Gastroesophageal sphincter (tissue), 4 donors: ENCODE measurements at places on chromosomes 2 and 18. TPM values are rescaled to one million over a fixed set of nuclear protein-coding genes. Genes with fewer than 3 reads are reported as not detected.

- no peaks in the 10 kb centered on the region for H3K36me3 ChIP-seq
- H3K4me1 ChIP-seq, result no peaks in the 10 kb centered on the region
- H3K27me3 ChIP-seq, result no peaks in the 10 kb centered on the region
- ATAC-seq, result no peak
- H3K27ac ChIP-seq, result no peak overlapping the region
These were observed 398.6 kb downstream of the DCDC2C start for GRCh38 chr2:4101936-4102335.

DNA sequence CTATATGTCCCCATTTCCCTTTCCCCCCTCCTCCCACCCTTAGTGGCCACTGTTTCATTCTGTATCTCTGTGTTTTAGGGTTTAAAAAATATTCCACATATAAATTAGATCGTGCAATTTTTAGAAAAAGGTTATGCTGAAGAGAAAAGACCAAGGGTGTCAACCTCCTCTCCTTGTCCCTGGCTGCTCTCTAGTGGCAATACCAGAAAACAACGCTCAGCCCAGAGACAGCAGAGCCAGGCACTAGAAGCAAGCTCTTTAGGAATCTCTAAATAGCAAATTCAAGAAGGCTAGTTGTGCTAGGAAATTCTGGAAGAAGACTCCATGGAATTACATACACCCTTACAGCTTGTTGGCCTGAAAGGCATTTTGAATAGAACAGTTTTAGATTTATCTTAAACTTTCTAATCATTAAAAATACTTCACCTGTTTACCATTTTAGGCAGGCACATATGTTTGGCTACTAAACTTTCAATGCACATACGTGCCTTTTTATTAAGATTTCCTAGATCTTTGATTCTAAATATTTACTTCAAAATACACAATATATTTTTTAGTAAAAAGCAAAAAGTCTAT is 35.1 kb upstream of the RASGRP3 start:
- H3K4me1 ChIP-seq, result peaks cover 38% of the 10 kb centered on the region
- H3K27ac ChIP-seq, result no peak overlapping the region
- no peak overlapping the region for H3K4me3 ChIP-seq

DNA sequence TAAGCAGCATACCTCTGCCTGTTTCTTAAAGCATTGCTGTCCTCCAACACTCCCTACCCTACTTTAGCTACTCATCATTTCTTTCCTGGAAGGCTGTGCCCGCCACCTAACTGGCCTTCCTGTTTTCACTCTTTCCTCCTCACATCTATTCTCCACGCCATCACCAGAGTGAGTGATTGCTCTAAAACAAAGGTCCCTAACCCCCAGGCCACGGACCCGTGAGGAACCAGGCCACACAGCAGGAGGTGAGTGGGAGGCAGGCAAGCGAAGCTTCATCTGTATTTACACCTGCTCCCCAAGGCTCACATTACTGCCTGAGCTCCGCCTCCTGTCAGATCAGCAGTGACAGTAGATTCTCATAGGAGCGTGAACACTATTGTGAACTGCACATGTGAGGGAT is 13.3 kb upstream of the ZEB2 start:
- H3K27me3 ChIP-seq, result peaks cover 33% of the 10 kb centered on the region
- H3K4me1 ChIP-seq, result no peaks in the 10 kb centered on the region
- ATAC-seq, result no peak
- H3K4me3 ChIP-seq, result no peak overlapping the region
- no peak overlapping the region for H3K27ac ChIP-seq

GRCh38 chr2:175855794-175856453 is 146.1 kb downstream of the LNPK start:
- no peaks in the 10 kb centered on the region for H3K36me3 ChIP-seq
- H3K4me3 ChIP-seq, result peak overlapping the region; percentile 14
- peak overlapping the region; percentile 71 for H3K27ac ChIP-seq
- H3K4me1 ChIP-seq, result peaks cover 25% of the 10 kb centered on the region
- H3K27me3 ChIP-seq, result no peaks in the 10 kb centered on the region

DNA sequence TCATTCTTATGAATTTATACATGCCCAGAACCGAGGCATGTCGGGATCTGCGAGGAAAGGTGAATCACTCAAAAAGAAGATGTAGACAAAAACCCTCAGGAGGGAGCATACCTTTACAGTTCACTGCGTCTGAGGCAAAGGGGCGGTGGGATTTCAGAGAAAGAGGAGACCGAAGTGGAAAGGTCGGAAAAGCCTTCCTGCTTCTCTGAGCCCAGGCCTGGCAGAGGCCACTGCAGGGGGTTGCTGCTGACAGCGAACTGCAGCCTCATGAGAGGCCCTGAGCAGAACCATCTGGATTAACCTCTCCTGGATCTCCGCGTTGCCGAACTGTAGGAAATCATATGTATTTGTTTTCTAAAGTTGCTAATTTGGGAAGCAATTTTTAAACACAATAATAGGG is 713.1 kb upstream of the SOX11 start:
- ATAC-seq, result no peak
- H3K27me3 ChIP-seq, result no peaks in the 10 kb centered on the region
- H3K4me1 ChIP-seq, result no peaks in the 10 kb centered on the region
- no peaks in the 10 kb centered on the region for H3K36me3 ChIP-seq
- no peak overlapping the region for H3K27ac ChIP-seq
- H3K4me3 ChIP-seq, result no peak overlapping the region

- no peak overlapping the region for H3K27ac ChIP-seq
- no peaks in the 10 kb centered on the region for H3K36me3 ChIP-seq
- H3K27me3 ChIP-seq, result peaks cover 10% of the 10 kb centered on the region
- no peaks in the 10 kb centered on the region for H3K4me1 ChIP-seq
- H3K4me3 ChIP-seq, result no peak overlapping the region
These were observed 216.6 kb downstream of the RTP5 start for GRCh38 chr2:242085941-242086621.

GRCh38 chr2:115807276-115807675 is 1364.8 kb downstream of the DPP10 start:
- H3K27ac ChIP-seq, result no peak overlapping the region
- no peaks in the 10 kb centered on the region for H3K27me3 ChIP-seq
- no peak overlapping the region for H3K4me3 ChIP-seq
- no peaks in the 10 kb centered on the region for H3K36me3 ChIP-seq
- no peaks in the 10 kb centered on the region for H3K4me1 ChIP-seq

GRCh38 chr18:79896738-79897137 is 54.7 kb downstream of the SLC66A2 start:
- ATAC-seq, result no peak
- peaks cover 26% of the 10 kb centered on the region for H3K27me3 ChIP-seq
- H3K4me1 ChIP-seq, result no peaks in the 10 kb centered on the region
- H3K4me3 ChIP-seq, result no peak overlapping the region

- H3K27me3 ChIP-seq, result no peaks in the 10 kb centered on the region
- peaks cover 8% of the 10 kb centered on the region for H3K4me1 ChIP-seq
- ATAC-seq, result no peak
- no peaks in the 10 kb centered on the region for H3K36me3 ChIP-seq
- no peak overlapping the region for H3K27ac ChIP-seq
These were observed 91.7 kb upstream of the STON1 start for GRCh38 chr2:48438266-48438665.

Gene CCDC102B
- 4.7 TPM for total RNA-seq

- no peaks in the 10 kb centered on the region for H3K36me3 ChIP-seq
- H3K4me3 ChIP-seq, result no peak overlapping the region
- H3K27ac ChIP-seq, result no peak overlapping the region
- no peak for ATAC-seq
- H3K27me3 ChIP-seq, result no peaks in the 10 kb centered on the region
These were observed 267.5 kb downstream of the CALCRL start for GRCh38 chr2:187180529-187180928.

GRCh38 chr2:45789961-45790723 is 138.7 kb downstream of the PRKCE start:
- no peak for ATAC-seq
- H3K4me3 ChIP-seq, result no peak overlapping the region
- no peak overlapping the region for H3K27ac ChIP-seq
- no peaks in the 10 kb centered on the region for H3K4me1 ChIP-seq
- H3K27me3 ChIP-seq, result no peaks in the 10 kb centered on the region
- H3K36me3 ChIP-seq, result no peaks in the 10 kb centered on the region

Gene GPATCH11
- total RNA-seq, result 10.6 TPM

Gene CD8B
- total RNA-seq, result 1.6 TPM

GRCh38 chr2:60535685-60536312 is 17.7 kb downstream of the BCL11A start:
- H3K27ac ChIP-seq, result no peak overlapping the region
- no peaks in the 10 kb centered on the region for H3K4me1 ChIP-seq
- no peaks in the 10 kb centered on the region for H3K36me3 ChIP-seq
- no peak for ATAC-seq
- no peak overlapping the region for H3K4me3 ChIP-seq

GRCh38 chr2:24493713-24494112 is 2.7 kb downstream of the NCOA1 start:
- no peak overlapping the region for H3K27ac ChIP-seq
- H3K36me3 ChIP-seq, result no peaks in the 10 kb centered on the region
- no peaks in the 10 kb centered on the region for H3K4me1 ChIP-seq
- H3K4me3 ChIP-seq, result peak overlapping the region; percentile 96
- ATAC-seq, result no peak

Gene GPR17
- total RNA-seq, result not detected
